Activated CD4-positive, alpha-beta memory T cell treated with anti-CD3 and anti-CD28 coated beads, Interleukin-2, amount 10 ng/mL, durations not matched to agents 7 days and 5 days (primary cell): ENCODE measurements at places on chromosomes 12 and 14. TPM values are rescaled to one million over a fixed set of nuclear protein-coding genes. Genes with fewer than 3 reads are reported as not detected.

AQP2 gene
- total RNA-seq: not detected

LMNTD1 gene
- not detected for total RNA-seq

LGALS3 gene
- total RNA-seq: 70.5 TPM

BRMS1L gene
- 4.3 TPM for total RNA-seq

TNFAIP2 gene
- total RNA-seq: 0.20 TPM

CRACR2A gene
- 34.3 TPM for total RNA-seq

SLC22A17 gene
- total RNA-seq: 2.0 TPM

CATSPERB gene
- 2.5 TPM for total RNA-seq

SALL2 gene
- 1.5 TPM for total RNA-seq

TMPRSS12 gene
- total RNA-seq: not detected

TMEM52B gene
- not detected for total RNA-seq

FAM186B gene
- not detected for total RNA-seq

CDC42BPB gene
- total RNA-seq: 0.81 TPM

DNA sequence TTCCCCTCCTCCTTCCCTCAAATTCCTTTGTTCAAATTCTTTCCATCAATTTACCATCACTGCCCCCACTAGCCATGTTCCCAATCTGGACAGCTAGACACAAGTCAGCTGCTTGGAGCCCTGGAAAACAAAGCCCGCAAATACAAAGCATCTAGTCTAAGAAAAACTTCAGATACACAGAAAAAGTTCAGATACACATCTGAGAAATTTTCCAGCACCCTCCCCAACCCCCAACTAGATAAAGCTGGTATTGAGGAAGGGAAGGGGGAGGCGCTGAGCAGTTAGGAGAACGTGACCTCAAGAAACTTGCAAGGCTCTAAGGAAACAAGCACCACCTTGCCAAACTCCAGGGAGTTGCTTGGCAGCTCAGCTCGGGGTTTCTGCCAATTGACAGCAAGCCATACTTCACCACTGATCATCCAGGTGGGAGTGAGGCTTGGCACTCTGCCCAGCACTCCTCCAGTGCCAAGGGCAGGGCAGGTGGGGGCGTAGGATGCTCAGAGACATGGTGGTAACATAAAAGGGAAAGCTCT is 5.1 kb upstream of the CNIH1 start:
- DNase-seq: no peak

DNA sequence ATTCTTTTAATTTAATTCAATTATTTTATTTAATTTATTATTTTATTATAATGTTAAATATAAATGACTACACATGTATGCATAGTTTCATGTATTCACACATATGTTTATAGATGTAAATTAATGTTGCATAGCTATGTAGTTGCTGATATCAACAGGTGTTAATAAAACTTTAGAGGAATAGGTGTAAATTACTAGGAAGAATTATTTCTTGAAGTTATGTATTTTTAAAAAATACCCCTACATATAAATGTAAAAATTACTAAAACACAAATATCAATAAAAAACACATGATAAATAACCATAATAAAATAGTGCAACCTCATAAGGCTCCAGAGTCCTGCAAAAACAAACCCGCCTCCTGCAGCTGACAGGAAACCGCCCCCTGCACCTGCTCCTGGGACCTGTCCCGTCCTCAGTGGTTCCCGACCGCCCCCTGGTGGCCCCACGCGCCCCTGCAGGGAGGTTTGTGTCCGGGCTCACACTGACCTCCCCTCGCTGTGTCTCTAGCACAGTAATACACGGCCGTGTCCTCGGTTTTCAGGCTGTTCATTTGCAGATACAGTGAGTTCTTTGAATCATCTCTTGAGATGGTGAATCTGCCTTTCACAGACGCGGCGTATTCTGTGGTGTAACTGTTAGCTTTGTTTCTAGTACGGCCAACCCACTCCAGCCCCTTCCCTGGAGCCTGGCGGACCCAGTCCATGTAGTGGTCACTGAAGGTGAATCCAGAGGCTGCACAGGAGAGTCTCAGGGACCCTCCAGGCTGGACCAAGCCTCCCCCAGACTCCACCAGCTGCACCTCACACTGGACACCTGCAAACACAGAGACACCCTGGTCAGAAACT is 1264.0 kb downstream of the TMEM121 start:
- DNase-seq: peak; percentile 78

GRCh38 chr14:50668826-50669143 is 679 bp upstream of the SAV1 start:
- no peak for DNase-seq

GRCh38 chr14:103870144-103870876 is 22.9 kb upstream of the PPP1R13B start:
- no peak for DNase-seq

DNA sequence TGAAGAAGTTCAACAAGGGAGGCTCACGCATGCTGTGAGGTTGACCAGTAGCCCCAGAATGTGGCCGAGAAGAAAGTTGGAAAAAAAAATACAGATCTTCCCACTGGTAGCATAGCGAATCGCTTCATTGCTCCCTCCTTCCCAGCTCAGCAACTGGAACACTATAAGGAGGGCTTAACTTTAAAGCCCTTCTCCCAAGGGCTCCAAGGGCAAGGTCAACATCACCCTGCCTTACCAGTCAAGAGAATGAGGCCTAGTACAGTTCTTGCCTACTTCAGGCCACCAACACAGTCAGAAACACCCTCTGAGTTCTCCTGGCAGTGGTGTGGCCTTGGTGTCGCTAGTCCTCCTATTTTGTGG is 14.4 kb downstream of the OXA1L start:
- DNase-seq: no peak

GRCh38 chr14:73731111-73731510 is 16.9 kb upstream of the PNMA1 start:
- DNase-seq: no peak

- no peak for DNase-seq
Measured at GRCh38 chr12:106321139-106321850, 18.8 kb downstream of the TCP11L2 start.

GRCh38 chr12:29316752-29317151 is 64.2 kb downstream of the ERGIC2 start:
- no peak for DNase-seq

DNA sequence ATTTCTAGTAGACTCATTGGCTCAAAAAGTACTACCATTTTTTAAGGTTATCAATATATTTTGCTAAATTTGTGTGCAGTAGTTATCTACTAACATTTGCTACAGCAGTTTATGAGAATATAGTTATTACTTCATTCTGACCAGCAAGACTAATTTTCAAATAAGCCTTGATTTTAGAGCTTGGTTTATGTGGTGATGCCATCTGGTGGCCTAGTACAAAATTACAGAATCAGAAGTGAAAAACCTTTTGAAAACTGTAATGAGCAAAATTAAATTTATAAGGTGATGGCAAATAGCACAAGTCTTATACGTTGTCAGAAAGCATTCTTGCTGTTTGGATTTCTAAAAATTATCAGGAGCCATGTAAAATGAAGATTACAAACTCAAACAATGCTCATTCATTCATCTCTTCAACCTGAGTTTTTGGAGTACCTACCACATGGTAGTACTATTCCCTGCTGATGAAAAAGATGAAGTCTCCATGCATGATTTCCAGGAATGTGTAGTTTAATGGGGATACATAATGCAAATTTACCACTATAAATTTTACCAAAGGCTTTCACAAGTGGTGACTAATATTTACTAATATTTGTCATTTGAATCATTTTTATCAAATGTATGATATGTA is 51.0 kb downstream of the MAGOHB start:
- no peak for DNase-seq

DNA sequence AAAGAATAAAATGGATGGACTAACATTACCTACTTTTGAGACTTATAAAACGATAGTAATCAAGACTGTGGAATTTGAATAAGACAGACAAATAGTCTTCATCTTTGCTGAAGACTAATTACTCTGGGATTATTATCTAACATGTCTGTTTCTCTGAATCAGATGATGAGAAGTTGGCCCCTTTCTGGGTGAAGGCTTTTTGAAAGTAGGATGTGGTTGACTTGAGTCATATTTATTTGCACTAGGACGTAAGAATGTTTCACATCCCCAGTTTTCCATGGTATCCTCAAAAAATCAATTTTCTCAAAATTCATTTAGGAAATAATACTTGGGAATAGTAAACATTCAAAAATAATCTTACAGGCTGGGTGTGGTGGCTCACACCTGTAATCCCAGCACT is 31.8 kb downstream of the PKP2 start:
- no peak for DNase-seq

- no peak for DNase-seq
Measured at GRCh38 chr14:32059702-32060101, 17.4 kb upstream of the ARHGAP5 start.

GRCh38 chr14:81655423-81656314 is 122.0 kb upstream of the SEL1L start:
- no peak for DNase-seq

- no peak for DNase-seq
Measured at GRCh38 chr12:124727264-124727800, 136.3 kb downstream of the SCARB1 start.

GRCh38 chr12:110862329-110862728 is 15.5 kb downstream of the CCDC63 start:
- no peak for DNase-seq

- DNase-seq: no peak
Measured at GRCh38 chr12:90672081-90672480, 282.9 kb downstream of the CCER1 start.

GRCh38 chr14:20836668-20837338 is 34.2 kb upstream of the RNASE1 start:
- DNase-seq: no peak

DNA sequence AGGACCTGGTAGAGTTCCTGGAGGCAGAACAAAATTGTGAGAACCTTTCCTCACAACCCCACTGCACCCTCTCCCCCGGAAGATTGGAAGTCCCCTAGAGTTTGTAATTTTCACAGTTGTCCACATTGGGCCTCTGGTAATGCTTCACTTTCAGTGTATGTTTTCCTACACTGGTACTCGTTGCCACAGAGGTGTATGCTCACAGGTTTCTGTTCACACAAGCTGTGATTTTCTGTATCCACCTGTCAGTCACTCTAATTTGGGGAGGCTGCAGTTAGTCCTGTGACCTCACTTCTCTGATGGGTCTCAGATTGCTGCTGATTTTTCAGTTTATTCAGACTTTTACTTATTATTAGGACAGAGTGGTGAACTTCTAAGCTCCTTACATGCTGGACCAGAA is 66.4 kb upstream of the BMP4 start:
- no peak for DNase-seq

DNA sequence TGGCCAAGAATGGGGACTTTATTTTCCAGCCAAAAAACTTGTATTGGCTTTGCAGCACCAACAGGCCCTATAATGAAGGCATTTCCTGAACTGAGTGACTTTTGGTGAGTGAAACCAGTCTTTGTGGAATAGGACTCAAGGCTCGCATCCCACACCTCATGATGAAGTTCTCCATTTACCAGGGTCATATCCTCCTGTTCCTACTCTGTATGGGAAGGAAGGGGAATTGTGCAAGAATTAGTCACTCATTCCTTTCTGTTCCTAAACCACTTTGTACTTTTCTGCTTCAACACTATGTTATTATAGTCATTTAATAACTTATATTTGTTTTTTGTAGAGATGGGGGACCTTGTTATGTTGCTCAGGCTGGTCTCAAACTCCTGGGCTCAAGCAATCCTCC is 2.3 kb upstream of the SPATS2 start:
- no peak for DNase-seq

GRCh38 chr12:90585640-90586304 is 369.2 kb downstream of the CCER1 start:
- DNase-seq: no peak

DNA sequence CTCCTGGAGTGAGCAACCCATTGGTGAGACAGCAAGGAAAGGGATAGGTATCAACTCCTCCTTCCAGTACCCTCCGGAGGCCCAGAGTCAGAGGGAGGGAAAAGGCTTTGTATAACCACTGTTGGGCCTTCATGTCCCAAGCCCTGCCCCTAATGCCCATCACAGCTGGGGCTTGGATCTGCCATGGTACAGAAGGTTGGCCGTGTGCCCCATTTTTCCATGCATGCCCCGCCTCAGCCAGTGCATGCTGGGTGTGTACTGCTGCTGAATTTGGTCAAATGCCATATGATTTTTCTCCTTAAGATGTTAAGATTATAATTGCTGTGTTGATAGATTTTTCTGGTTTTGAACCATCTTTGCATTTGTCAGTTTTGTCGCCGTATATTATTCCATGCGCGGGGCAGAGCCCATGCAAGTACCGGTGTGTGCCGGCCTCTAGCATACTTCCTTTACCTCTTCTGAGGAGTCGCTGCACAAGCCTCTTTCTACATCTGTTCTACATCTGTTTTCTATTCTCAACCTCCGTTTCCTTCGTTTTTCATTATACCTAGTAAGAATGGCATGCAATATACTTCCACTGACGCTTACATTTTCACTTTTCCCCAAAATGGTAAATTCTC is 26.6 kb downstream of the PPP2R5C start:
- DNase-seq: no peak

GRCh38 chr12:104566244-104566993 is 109.7 kb downstream of the CHST11 start:
- DNase-seq: no peak

GRCh38 chr14:90850487-90850886 is 34.3 kb upstream of the TTC7B start:
- no peak for DNase-seq

DNA sequence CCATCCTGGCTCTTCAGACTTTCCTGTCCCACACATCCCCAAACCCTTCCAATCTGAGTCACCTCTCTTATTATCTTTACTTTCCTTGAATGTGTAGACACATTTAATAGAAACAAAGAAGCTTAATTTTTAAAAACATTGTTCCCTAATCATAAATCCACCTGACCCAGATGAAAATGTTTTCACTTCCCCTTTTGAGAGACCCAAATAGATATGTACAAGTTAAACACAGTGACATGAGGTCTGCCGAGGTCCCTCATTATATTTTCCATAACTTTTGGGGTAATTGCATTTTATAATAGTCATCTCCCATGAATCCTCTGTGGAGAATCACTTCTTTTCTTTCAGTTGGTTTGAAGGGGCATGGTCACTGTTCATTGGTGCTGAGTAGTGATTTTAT is 191.1 kb downstream of the GRIN2B start:
- DNase-seq: no peak

DNA sequence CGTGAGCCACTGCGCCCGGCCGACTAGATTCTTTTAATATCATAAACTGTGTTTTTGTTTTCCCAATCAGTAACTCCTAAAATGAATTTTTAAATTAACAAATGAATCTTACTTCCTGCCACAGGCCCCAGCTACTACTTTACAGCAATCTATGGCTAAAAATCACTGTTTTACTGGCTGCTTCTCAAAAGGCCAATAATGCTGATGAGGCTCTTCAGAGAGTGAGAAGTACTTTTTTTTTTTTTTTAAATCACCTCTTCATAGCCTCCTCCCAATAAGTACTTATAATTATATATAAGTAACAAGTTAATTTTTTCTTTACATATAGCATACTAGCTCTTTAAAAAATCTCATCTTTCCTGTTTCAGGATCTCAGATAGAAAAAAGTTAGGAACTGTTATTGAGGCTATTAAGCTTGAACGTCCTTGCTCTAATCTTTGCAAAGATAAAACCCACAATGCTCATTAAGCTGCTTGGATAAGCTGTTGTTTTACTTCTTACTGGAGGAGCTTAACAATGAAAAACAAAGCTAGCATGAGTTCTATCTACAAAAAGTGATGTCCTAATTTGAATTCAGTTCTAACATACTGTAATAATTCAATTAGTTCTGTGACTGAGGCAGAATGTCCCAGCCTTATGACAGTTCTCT is 12.8 kb upstream of the WDR20 start:
- no peak for DNase-seq
